RWPE1 (cell line): ENCODE measurements at places on chromosomes 11 and 22.

DNA sequence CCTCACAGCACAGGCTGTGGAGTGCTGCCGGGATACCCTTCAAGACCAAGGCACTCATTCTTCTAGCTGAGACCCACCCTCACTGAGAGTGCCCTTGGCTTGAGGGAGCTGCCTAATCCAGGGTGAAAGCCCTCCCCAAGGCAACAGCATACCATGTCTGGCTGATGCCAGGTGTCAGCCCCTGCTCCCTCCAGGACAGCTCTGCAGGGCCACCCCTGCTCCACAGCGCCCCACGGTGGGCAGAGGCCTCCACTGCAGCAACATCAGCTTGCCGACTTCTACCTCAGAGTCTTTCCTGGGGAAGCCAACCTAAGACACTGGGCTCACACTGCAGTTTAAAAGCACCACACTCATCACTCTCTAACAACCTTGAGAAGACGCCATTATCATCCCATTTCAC, 29.0 kb downstream of the TTLL1 start:
- DNase-seq: no peak

DNA sequence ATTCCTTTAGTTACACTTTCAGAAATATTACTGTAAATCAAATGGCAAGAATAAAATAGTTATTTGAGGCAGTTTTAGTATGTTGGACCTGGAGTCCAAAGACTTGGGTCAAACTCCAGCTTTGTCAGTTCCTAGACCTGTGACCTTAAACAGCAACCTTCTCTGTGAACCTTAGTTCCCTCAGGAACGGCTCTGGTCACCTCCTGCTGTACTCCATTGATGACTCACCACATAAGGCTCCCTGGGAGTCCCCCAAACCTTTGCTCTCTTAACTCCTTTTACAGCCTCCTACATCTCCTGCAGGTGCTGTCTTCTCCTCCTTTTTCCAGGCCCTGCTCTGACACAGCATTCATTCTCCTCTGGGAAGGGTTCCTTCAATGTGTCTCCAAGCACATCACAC, 29.1 kb downstream of the LIMK2 start:
- DNase-seq: no peak

- DNase-seq: no peak
These were observed 8.7 kb downstream of the TNKS1BP1 start for GRCh38 chr11:57316017-57316416.

GRCh38 chr11:125947419-125948277, 1.8 kb downstream of the VSIG10L2 start:
- DNase-seq: no peak

- DNase-seq: no peak
These were observed 864.3 kb downstream of the BRD1 start for GRCh38 chr22:48963405-48963804.

DNA sequence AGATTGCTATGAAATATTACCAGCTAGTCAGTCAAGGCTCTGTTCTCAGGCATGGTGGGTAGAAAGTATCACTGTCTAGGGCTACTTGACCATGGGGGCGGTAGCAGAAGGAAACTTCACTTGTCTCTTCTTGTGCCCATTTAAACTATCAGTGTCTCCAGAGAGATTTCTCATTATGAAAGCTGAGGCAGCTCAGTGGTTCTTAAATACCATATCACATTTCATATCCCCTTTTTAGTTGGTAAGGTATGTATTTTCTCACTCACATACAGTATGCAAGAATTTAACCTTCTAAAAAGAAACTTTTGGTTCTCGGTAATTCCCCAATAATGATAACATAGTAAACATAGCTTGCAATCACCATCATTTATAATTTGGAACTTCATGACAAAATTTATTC, 1180.0 kb upstream of the TENM4 start:
- no peak for DNase-seq
